ENCODE measurements at places on chromosomes 3 and 15. TPM values are rescaled to one million over a fixed set of nuclear protein-coding genes. Genes with fewer than 3 reads are reported as not detected.

The SLC12A1 gene
- not detected for polyA plus RNA-seq

The HTR3E gene
- polyA plus RNA-seq = not detected

The IMPG2 gene
- 0.01 TPM for polyA plus RNA-seq

The RAB43 gene
- polyA plus RNA-seq = 7.8 TPM

The CCR4 gene
- polyA plus RNA-seq = not detected

The CERS3 gene
- polyA plus RNA-seq = 14.3 TPM

The SLC6A11 gene
- polyA plus RNA-seq = 3.1 TPM

The MEX3B gene
- 0.51 TPM for polyA plus RNA-seq

The TM6SF1 gene
- 0.16 TPM for polyA plus RNA-seq

The WNT7A gene
- 42.2 TPM for polyA plus RNA-seq

The PLS1 gene
- polyA plus RNA-seq = 3.8 TPM

The SLC22A14 gene
- 0.08 TPM for polyA plus RNA-seq

The MESP2 gene
- 1.2 TPM for polyA plus RNA-seq

The HACL1 gene
- 16.1 TPM for polyA plus RNA-seq

The TMEM158 gene
- polyA plus RNA-seq = 5.8 TPM

The TICRR gene
- 5.6 TPM for polyA plus RNA-seq

The NANOGP8 gene
- polyA plus RNA-seq = not detected

The GOLGA8J gene
- polyA plus RNA-seq = not detected

The DAPK2 gene
- polyA plus RNA-seq = 1.5 TPM

The CD96 gene
- 0.07 TPM for polyA plus RNA-seq

The OR5H14 gene
- polyA plus RNA-seq = not detected

The B3GNT5 gene
- polyA plus RNA-seq = 17.6 TPM
